ENCODE measurements at places on chromosomes 2 and 18.

DNA sequence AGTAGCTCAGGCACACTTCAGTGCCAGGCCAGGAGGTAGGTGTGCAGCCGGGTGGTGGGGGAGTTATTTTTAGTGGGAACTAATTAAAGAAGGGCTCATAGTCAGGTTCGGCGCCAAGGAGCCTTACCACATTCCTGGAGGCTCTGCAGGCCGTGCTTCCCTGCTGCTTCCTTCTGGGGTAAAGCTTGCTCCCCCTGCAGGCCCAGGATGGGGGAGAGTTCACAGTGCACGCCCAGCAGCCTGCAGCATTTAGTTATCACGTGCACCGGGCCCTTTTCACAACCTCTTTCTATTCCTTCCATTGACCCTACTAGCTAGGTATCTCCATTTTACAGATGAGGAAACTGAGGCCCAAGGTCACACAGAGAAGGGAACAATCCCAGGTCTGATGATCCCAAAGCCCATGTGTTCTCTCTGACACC is 2.5 kb downstream of the KCNF1 start:
- no peak for DNase-seq

GRCh38 chr2:147181351-147182029 is 663.3 kb upstream of the ACVR2A start:
- DNase-seq = no peak

GRCh38 chr2:143759455-143759854 is 630.2 kb downstream of the ARHGAP15 start:
- no peak for DNase-seq

DNA sequence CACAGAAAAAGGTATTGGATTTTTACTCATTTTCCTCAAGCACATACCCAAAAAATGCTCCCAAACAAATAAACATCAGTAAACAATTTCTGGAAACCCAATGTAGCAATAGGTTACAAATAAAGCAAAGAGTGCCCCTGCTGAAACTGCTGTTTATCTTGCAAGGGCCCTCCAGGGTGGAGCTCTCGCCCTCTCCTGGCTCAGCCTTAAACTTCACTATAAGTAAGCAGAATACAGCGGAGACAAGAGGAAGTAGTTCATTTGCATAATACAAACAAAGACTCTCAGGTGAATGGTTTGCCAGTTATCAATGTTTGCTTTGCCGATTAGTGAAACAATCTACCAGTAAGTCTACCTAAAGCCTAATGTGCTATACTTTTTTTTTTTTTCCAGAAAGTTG is 437.6 kb downstream of the DLGAP1 start:
- no peak for DNase-seq

DNA sequence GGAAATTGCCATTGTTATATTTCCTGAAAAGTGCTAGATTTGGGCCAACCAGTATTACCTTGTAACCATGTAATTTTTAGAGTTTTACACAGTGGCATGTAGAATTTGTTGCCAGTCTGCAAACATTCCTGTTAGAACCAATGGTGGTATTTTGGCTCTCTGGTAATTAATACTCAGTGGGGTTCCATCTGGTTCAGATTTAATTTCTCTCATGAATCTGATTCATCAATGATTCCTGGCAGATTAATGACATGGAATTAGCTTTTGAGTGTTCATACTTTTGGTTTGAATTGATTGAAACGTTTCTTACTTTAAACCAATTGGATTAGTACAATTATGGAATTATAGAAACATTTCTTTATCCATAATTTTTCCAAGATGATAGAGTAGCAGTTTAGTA is 93.2 kb downstream of the MC4R start:
- no peak for DNase-seq

DNA sequence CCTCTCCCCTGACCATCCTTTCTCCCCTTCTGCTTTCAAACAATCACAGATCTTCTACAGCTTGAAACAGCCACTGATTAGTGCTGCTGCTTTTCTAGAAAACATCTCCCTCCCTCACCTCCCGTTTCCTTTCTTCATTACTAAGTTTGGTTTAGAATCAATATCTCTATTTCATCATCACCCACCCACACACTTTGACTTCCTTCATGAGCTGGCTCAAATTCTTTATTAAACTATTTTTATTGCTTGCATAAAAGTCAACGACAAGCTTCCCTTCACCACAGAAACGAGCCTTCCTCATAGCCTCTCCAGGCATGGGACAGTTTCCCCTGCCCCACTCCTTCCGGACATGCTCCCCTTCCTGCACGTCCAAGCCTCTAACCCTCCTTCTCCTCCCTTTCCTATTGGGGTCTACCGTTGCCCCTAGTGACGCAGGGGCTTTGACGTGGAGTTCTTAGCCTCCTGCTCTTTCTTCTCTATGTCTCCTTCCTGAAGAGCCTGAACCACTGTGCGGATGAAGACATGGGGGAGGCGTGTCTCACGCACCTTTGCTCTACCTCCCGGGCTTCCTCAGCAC is 172.0 kb downstream of the AFF3 start:
- DNase-seq = no peak

GRCh38 chr2:213317929-213318328 is 33.7 kb downstream of the SPAG16 start:
- DNase-seq = no peak

- DNase-seq = no peak
Measured at GRCh38 chr18:23099621-23100020, 35.7 kb upstream of the CABLES1 start.

- no peak for DNase-seq
Measured at GRCh38 chr18:36872329-36872728, 43.4 kb downstream of the KIAA1328 start.

DNA sequence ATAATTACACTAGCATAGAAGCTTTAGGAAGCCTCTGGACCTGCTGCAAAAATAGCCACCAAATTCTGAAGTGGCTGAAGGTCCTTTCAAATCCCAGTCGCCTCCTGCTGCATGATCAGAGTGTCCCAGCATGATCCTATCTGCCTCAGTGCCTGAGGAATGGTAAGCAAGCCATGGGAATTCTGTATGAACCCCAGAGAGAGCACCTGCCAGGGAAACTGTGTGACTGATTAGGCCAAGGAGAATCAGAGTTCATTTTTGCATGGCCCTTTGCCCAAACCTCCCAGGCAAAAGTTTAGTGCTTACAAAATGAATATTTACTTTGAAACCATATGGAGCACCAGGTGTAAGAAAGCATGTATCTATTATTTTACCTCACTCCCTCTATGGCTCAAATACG is 221.4 kb downstream of the ARL4C start:
- no peak for DNase-seq

- DNase-seq = no peak
Measured at GRCh38 chr2:119065146-119065545, 93.4 kb downstream of the C1QL2 start.

DNA sequence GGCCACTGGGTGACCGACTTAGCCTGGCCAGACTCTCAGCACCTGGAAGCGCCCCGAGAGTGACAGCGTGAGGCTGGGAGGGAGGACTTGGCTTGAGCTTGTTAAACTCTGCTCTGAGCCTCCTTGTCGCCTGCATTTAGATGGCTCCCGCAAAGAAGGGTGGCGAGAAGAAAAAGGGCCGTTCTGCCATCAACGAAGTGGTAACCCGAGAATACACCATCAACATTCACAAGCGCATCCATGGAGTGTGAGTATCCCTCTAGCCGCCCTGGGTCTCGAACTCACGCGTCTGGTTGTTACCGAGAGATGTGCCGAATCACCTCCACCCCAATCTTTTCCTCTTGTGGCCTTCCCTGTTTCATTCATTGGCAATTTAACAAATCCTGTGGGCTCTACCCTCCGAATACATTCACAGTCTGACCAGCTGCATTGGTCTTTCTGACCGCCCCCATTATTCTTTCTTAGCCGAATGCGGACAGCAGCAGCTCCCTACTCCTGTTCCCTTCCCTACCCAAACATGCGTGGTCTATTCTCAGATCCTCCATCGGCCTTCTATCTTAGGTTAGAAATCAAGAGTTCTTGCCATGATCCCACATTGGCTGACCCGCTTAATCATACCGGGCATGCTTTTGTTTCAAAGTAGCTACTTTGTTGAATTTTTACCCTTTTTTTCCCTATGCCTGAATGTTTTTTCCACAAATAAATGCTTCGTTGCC is 631 bp downstream of the RPL31 start:
- DNase-seq = no peak

GRCh38 chr2:234569776-234570430 is 73.0 kb upstream of the ARL4C start:
- no peak for DNase-seq

- DNase-seq = no peak
Measured at GRCh38 chr2:98886066-98886554, 49.9 kb downstream of the CRACDL start.

GRCh38 chr18:3498698-3499471 is 48.9 kb downstream of the TGIF1 start:
- no peak for DNase-seq

DNA sequence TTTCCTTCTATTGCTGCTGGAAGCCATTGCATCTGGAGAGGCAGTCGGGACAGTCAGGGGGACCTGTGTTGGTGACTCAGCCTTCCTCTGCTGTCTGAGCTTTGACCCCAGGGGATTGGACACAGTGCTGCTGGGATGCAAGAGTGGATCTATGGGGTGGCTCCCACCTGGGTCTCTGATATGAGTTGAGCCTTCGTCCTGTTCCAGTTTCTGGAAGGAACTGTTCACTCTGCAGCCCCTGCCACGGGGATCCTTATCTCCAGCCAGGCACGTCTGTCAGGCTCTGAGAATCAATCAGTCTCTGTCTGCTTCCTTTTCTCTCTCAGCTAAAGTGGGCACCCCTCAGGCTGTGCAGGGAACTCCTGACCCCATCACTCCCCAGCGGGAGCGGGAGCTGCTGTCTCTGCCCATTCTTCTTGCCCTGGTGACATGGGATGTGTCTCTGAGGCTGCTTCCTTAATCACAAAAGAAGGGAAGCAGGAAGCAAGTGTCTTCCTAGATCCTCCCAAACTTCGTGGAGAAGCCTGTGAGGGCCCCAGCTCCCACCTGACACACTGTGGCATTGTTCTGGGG is 51.7 kb downstream of the ARHGAP28 start:
- DNase-seq = no peak

DNA sequence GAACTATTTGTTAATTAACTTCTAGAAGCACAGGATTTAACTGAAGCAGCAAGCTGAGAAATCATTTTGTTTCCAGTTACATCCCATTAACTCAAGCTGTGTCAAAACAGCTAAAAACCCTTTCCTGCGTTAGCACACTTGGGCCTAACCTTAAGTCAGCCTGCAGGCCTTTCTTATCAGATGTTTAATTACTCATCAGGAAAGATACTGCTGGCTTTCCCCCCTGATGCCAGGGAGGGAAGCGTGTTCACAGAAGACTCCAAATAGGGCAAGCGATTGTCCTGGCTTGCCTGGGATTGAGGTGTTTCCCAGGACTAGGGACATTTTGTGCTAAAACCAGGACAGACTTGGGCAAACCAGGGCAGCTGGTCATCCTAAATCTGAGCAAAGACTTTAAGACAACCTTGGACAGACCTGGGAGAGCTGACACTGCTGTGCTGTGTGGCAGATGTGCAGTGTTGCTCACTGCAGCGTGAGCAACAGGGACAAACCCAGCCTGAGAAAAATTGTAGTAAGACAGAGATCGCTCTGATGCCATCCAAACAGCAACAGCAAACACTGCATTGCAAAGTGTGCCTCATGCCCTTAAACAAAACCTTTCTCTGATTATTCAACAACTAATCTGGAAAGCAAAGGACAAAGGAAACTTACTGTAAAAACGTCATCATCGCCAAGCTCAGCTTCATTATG is 100.9 kb downstream of the SPRED2 start:
- no peak for DNase-seq

GRCh38 chr2:129212299-129212958 is 767.0 kb upstream of the RAB6C start:
- no peak for DNase-seq

GRCh38 chr18:44895176-44895798 is 214.6 kb downstream of the SETBP1 start:
- no peak for DNase-seq

DNA sequence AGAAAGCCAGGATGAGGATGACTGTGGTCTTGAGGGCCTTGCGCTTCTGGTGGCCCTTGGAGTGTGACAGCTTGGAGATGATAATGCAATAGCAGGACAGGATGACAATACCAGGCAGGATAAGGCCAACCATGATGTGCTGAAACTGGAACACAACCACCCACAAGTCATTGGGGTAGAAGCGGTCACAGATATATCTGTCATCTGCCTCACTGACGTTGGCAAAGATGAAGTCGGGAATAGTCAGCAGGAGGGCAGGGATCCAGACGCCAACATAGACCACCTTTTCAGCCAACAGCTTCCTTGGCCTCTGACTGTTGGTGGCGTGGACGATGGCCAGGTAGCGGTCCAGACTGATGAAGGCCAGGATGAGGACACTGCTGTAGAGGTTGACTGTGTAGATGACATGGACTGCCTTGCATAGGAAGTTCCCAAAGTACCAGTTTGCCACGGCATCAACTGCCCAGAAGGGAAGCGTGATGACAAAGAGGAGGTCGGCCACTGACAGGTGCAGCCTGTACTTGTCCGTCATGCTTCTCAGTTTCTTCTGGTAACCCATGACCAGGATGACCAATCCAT is 2.7 kb downstream of the CXCR4 start:
- no peak for DNase-seq

DNA sequence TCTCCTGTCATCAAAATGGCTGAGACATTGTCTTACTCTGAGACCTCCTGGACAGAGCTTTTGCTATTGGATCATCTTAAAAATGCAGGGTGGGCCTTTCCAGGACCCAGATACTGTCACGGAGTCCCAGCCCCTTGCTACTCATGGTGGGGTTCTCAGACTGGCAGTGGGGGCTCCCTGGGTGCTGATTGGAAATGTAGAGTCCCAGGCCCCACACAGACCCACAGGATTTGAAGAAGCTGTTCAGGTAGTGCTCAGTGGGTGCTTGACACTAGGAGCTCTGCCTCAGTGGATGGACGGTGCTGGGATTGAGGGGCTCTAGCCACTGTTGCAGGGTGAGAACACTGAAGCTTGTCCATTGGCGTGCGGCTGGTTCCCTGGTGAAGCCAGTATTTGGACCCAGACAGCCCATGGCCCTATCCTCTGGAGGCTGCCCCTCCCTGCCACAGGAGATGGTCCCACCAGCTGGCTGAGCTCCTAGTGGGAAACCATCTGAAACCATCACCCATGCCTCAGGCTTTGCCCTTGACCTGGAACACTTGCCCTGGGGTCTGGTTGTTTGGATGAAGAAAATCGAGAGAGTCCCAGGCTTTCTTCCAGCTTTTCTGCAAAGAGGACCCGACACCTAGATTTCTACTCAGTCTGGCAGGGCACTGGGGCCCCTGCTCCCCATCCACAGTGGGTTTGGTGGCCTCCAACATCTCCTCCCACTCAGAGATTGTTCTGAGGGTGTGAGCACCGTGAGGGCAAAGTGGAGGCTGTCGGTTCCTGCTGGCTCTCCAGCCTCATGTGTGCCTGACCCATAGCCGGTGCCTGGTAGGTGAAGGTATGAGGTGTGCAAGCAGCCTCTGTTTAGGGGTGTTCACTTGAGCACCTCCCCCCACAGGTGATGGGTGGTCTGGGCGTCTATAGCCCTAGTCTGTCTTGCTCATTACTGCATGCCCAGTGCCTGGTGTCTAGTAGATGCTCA is 30.1 kb downstream of the MROH2A start:
- DNase-seq = no peak

- no peak for DNase-seq
Measured at GRCh38 chr2:120675460-120676130, 60.1 kb upstream of the GLI2 start.
